ENCODE measurements at places on chromosomes 6 and 20.

DNA sequence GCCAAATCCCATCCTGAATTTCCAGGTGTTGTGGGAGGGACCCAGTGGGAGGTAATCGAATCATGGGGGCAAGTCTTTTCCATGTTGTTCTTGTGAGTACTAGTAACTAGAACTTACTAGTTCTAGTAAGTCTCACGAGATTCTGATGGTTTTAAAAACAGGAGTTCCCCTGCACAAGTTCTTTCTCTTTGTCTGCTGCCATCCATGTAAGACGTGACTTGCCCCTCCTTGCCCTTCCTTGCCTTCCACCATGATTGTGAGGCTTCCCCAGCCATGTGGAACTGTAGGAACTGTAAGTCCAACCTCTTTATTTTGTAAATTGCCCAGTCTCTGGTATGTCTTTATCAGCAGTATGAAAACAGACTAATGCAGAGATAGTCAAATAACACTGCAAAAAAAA, 122.7 kb upstream of the BEND6 start:
- no peak for DNase-seq

DNA sequence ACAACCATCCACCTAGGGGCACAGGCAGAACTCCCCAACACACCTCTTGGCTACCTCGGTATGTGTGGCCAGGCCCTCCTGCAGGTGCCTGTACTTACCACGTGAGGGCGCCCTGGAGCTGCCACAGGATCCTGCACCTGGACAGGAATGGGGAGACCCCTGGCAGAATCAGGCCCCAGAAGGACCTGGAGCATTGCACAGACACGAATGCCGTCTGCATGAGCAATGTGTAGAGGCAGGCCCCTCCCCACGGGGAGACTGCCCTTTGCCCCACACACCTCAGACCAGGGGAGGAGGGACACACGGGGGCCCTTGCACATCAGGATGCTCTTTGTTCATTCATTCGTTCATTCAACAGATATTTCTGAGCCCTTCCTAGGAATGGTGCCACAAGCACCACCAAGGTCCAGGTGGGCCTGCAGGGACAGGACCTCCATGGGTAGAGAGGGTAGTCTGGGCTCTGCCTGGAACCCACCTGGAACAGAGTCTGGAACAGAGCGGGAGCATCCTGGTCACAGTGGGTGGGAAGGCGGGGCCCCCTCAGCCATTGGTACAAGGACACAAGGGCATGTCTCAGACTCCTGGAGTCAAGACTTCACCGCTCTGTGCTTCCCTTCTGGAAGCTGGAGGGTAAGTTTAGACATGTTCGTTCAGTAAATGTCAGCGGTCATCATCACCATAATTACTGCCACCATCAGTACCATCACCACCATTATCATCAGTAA, 32.3 kb downstream of the YTHDF1 start:
- DNase-seq, result no peak

DNA sequence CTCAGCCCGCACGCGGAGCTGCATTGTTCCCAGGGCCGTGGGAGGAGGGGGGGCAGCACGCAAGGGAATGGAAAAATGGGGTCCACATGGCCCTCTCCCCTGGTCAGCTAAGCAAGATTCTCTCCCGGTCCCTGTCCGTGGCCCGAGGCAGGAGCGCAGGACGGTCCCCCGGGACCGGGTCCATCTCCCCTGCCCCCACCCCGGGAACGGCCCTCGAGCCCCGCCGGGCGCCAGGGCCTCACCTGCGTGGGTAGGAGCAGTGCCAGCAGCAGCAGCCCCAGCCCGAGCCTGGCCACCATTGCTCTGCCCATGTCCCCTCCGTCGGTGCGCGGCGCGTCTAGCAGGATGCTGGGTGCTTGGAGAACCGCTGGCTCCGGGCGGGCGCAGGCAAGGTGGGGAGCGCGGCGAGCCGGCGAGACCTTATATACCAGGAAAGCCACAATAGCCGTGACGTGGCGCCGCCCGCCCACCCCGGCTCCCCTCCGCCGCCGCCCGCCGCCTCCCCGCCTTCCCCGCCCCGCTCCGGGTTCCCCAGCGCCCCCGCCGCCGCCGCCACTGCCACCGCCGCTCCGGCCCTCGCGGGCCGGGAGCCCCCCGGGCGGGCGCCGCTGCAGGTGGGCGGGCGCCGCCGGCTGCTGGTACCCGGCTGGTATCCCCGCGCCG, at the start of gene CD24:
Gene CD24 (minus strand): TSS at position 394 of the 663 bp plus-strand sequence. CDS start 83 bp downstream, at position 311.
- no peak for DNase-seq

DNA sequence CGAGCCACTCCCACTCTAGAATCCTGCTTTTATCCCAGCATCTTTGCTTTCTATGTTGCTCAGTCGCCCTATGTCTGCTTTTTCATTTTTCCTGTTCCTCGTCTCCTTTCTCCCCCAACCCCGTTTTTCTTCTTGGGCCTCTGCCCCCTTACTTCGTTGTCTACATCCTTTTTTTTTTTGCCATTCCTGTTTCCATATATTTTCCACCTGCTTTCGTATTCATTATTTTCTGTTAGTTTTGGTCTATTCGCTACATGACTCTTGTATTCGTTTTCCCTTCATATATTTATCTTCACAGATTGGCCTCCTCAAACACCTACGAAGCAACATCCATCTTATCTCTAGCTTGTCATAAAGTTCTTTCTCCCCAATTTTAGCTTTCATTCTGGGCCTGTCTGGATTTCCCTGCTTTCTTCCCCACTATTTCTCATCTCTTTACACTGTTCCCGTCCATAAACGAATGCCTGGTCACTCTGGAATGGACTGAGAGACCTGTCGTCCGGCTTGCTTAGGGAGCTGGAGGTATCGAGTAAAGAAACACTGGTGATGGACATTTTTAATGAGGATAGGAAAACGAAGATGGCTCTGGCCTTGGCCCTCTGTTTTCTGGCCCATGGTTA, 915 bp downstream of the PRRC2A start:
- DNase-seq, result no peak
